Ureter (tissue), 1 donor: ENCODE measurements at places on chromosomes 7 and 10. TPM values are rescaled to one million over a fixed set of nuclear protein-coding genes. Genes with fewer than 3 reads are reported as not detected.

DNA sequence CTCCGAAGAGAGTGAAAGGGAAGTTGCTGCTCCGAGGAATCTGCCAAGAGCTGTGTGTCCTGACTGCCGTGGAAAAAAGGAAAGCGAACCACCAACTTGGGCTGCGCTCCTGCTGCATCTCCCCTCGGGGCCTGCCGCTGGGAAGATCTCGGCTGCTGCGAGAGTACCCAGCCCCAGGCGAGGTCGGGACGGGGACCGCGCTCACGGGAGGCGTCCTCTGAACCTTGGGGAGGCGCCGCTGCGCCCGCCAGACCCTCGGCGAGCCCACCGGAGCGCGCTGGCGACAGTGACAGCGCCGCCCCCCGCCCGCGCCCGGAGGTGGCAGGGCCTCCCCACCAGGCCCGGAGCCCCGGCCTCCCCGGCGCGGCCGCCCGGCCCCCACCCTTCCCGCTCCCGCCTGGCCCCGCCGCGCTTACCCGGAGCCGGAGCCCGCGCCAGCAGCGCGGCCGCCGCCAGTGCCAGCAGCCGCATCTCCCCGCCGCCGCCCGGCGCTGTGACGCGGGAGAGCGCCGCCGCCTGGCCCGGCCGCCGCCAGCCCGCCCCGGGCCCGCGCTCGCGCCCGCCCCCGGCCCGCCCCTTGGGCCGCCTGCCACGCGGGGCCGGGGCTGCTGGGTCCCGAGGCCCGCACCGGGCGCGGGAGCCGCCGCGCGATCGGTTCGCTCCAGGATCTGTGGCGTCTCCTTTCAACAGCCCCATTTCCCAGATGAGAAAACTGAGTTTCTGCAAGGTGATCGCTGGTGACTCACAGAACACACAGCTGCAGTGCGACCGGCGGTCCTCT lies at the start of gene VSTM4:
Gene VSTM4, minus strand, starts transcription at position 508 of the 781 bp plus-strand sequence. Its CDS starts 37 bp downstream, at position 471.
- peak; percentile 42 for DNase-seq

DNA sequence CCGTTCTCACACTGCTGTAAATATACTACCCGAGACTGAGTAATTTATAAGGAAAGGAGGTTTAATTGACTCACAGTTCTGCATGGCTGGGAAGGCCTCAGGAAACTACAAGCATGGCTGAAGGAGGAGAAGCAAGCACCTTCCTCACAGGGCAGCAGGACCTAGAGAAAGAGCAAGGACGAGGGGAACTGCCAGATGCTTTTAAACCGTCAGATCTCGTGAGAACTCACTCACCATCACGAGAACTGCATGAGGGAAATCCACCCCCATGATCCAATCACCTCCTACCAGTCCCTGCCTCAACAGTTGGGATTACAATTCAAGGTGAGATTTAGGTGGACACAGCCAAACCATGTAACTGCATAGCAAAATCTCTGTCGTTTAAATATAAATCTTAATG lies at the start of gene EBLN1:
Gene EBLN1, minus strand, starts transcription at position 174 of the 400 bp plus-strand sequence. CDS start 8,032 bp downstream, outside the sequence.
- no peak for DNase-seq

Gene AGAP6
- 27.7 TPM for total RNA-seq

Gene STEAP2
- total RNA-seq, result 47.1 TPM

- no peak for DNase-seq
Measured at GRCh38 chr7:29091715-29092114, 54.6 kb downstream of the CPVL start.

DNA sequence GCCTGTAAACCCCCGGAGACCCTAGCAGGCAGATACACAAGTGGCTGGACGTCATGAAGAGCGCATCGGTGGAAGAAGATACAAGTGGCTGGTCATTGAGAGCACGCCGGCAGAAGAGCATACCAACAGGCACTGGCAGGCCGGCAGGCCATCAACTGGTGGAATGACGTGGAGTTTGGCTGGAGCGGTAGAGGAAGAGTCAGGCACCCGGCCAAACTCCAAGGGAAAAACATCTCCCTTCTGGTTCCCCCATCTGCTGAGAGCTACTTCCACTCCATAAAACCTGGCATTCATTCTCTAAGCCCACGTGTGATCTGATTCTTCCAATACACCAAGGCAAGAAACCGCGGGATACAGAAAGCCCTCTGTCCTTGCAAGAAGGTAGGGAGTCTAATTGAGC lies 113.4 kb upstream of the NPSR1 start:
- DNase-seq, result no peak

Gene VWC2
- 0.10 TPM for total RNA-seq

- DNase-seq, result no peak
Measured at GRCh38 chr7:36430881-36431280, 41.2 kb downstream of the ANLN start.

Gene SH3PXD2A
- total RNA-seq, result 50.3 TPM

Gene MMD2
- total RNA-seq, result not detected

DNA sequence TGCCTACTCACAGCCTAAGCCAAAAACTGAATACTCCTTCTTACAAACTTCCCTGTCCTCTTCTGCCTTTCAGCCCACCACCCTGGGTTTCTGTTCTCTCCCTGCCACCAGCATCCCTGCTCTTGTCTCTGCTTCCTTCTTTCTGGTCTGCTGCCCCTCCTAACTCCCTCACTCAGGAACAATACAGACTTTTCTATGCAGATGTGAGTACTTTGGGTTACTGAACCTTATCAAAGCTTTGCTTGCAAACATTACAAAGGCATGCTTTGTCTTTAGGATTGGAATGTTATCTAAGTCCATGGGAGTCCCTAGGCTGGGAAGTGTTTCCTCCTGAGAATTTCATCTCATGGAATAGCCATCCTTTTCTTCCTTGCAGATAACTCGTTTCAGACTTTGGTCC lies 28.9 kb downstream of the CNNM1 start:
- DNase-seq, result no peak

Gene POLD2
- total RNA-seq, result 92.0 TPM

Gene GATA3
- total RNA-seq, result 310 TPM

- DNase-seq, result no peak
Measured at GRCh38 chr7:45890902-45891461, 2.7 kb downstream of the IGFBP1 start.

Gene TUBAL3
- not detected for total RNA-seq

DNA sequence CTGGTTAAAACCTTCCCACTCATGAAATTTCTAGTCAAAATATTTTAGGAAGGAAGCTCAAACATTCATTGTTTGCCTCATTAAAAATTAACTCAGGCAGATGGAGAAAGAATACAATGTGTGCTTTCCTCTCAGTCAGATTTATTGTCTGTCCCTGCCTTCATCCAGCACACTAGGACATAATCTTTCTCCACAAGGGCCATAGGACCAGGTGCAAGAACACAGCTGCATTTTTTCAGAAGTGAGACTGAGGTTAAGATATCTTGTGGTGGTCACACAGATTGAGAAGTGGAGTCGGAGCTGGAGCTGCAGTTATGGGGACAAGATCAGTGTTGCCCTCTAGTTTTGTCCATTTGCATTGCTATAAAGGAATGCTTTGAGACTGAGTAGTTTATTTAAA lies 666.3 kb downstream of the CCSER2 start:
- no peak for DNase-seq

- no peak for DNase-seq
Measured at GRCh38 chr10:72851509-72851908, 42.0 kb upstream of the OIT3 start.

GRCh38 chr7:80124526-80125264 lies 9.9 kb upstream of the GNAI1 start:
- DNase-seq, result no peak

Gene ARHGEF35
- total RNA-seq, result 9.7 TPM

DNA sequence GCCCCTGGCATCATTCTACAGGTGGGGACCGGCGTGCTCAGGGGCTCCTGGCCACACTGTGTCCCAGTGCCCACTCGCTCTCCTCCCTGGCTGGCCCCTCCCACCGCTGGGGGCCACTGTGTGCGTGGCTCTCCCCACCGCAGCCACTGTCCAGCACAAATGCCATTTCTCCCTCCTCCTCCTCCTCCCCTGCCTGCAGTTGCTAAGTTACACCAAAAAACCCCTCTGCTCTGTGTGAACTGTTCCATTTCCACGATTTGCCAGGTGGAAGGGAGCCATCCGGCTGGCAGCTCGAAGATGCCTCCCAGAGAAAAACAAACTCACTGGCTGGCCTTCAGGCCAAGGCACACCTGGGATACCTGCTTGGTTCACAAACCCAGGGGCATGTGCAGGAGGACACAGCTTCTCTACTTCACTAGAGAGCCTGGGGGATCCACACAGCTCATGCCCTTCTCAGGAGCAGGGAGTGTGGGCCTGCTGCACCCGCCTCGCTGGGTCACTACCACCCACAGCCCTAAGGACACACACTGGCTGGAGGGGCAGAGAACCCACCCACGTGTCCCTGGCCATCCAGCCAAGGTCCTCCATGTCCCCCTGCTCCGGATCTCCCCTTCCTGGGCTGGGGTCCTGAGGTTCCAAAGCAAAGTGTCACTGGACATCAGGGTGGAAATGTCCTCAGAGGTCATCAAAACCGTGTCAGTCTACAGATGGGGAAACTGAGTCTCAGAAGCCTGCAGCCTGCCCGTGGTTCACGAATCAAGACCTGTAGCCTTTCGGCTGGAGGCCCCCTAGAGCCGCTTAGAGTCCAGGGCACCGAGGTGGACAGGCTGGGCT lies 1.7 kb downstream of the RASGEF1A start:
- no peak for DNase-seq

DNA sequence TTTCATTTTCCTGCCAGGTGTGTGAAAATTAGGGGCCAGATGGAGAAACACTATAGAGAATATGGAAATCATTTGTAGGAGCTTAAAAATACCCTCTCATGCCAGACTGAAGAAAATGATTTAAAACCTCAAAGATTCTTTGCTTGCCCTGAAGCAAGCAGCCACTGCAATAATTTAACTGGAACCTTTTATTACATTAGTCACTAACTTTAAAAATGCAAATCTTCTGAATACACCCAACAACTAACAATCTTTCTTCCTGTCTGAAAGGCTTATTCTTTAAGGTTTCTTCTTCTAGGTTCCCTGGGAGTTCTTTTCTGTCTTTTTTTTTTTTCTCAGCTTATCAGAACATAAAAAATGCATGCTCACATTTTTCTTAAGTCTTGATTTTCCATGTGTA lies 238.5 kb upstream of the KMT2E start:
- no peak for DNase-seq

DNA sequence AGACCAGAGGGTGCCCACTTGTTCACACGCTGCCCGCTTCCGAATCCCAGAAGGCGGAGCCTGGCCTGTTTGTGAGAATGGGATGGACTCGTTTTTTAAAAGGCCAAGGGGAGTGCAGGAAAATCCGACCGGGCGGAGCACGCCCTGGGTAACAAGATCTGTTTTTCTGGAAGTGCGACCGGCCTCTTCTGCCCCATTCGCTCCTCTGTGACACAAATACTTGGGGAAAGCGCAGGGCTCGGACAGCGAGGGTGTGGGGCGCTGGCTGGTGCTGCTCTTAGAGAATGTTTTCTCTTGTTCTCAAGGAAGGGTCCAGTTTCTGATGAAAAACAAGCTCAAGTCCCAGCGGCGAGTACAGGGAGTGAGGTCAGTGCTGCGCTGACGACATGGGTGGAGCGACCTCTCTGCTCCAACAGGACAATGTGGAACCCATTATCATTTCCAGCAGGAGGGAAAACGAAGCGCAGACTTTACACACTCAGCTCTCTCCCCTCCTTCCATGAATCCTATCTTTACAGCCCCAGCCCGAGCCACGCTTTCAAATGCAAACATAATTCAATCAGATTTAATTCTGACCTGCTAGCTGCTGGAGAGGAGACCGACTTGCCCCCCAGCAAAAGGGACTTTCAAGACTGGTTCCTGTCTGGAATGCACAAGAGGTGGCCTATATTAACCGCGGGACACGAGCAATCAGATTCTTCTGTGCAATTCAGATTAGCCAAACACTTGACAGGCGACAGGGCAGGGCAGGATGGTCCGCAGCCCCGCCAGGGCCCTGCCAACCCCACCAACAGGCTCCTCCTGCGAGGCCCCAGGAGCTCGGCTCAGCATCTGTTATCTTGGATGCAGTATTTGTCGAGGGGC lies 1.1 kb downstream of the RADIL start:
- DNase-seq, result peak; percentile 64

Gene CEP41
- 16.4 TPM for total RNA-seq
